ENCODE measurements at places on chromosomes 6 and 20.

GRCh38 chr6:154852687-154853086 is 119.5 kb downstream of the SCAF8 start:
- no peak for DNase-seq

DNA sequence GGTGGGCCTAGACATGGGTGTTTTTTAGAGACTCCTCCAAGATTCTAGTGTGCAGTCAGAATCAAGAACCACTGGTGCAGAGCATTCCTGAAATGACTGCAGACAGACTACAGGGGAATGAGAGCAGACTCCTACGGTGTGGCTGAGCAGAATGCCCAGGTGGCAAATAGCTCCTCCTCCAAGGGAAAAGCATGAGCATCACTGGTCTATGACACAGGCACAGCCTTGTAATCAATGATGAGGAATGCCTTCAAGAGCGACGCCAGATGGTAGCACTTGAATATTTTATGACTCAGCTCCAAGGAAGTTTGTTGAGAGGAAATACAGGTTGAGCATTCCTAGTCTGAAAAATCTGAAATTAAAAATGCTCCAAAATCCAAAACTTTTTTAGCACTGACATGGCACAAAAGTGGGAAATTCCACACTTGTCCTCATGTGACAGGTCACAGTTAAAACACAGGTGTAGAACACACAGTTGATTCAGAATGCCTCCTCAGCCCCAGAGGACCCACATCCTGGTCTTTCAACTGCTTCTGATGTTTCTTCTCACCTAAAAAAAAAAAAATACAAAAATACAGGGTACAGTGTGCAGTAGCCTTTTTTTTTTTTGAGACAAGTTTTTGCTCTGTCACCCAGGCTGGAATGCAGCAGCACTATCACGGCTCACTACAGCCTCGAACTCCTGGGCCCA is 10.6 kb upstream of the FAM8A1 start:
- DNase-seq, result no peak

DNA sequence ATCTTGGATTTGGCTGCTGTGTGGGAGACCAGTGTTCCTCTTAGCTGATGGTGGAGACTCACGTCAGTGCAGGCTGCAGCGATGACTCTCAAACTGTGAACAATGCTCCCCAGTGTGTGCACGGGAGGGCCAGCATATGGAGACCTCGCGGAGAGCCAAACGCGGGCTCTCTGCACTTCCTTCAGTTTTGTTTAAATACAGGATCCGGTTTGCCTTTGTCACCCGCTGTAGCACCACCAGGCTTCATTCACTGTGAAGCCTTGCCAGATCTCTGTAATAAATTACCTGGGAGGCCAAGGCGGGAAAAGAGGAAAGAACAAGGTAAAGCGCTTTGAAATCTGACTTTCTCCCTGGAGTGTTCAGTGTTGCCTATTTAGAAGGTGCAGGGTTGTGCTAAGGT is 30.7 kb upstream of the TMEM14A start:
- no peak for DNase-seq

DNA sequence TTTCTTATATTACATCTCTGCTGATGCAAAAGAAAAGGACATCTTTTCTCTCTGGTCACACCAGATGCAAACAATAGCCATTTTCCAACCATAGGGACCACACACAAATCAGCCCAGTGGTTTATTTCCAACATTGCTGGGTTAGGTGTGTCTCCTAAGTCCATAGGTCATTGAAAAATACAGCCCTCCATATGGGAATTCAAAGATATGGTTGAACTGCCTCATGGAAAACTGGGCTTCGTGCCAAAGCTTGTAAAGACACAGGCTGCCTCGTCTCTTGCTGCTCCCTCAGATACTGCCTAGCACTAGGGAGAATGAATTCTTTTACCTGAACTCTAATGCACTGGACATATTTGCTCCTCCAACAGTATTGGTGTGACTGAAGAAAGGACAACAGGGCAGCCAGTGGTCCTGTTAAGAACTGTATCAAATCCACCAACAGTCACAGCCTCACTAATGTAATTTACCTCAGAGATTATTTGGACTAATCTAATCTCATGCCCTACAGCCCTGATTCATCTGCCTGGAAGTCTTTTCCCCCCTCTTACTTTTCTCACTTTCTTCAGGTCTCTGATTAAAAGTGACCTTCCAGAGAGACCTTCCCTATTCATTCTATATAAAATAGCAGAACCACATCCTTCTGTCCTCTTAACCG is 48.3 kb upstream of the TBC1D32 start:
- DNase-seq, result no peak

DNA sequence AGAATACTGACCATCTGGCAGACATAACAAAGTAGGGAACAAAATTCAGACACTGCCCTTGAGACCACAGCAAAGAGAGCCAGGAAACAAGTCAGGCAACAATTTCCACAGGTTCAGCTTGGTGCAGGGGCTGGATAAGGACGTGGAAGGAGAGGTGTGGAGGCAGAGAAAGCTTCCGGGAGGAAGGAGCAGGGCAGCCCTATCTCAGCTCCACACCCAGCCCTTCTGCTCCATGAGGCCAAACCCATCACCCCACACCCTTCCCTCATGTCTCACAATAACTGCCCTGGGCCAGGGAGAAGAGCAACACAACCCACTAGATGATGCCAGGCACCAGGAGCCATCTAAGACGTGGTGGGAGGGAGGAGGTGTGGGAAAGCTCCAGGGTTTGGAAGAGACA is 5.8 kb downstream of the SNHG17 start:
- no peak for DNase-seq

GRCh38 chr6:151523034-151523433 is 29.2 kb downstream of the CCDC170 start:
- DNase-seq, result no peak

GRCh38 chr20:34037121-34037520 is 43.4 kb downstream of the RALY start:
- DNase-seq, result no peak
